ENCODE measurements at places on chromosomes 3 and 15.

DNA sequence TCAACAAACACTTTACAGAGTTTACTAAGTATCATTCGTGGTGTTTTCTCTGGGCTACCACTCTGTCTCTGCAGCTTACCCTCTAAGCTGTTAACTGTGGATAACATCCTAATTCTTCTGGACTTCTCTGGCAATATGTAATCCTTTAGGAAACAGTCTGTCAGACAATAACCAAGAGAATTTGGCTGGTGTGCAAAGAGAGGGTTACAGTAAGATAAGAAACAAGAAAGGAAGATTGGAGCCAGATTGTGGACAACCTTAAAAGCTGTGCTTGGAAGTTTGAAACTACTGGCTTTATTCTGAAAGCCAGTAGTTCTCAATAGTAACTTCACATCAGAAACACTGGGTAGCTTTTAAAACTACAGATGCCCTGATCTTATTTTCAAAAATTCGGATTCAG, 778 bp downstream of the ARL6 start:
- no peak for DNase-seq

DNA sequence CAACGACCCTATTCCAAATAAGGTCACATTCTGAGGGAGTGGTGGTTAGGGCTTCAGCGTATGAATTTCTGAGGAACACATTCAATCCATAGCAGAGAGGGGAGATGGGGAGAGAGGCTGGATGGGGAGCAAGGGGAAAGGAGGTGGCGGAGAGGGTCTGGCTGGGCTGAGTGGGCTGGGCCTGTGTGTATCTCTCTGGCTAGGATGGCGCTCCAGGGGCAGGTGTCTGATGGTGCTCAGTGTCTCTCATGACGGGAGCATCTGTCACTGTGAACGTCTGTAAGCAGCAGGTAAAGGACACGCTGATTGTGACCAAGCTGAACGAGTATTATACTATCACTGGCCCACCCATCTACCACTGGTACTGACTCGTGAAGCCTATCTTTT, 159.6 kb downstream of the XXYLT1 start:
- no peak for DNase-seq

DNA sequence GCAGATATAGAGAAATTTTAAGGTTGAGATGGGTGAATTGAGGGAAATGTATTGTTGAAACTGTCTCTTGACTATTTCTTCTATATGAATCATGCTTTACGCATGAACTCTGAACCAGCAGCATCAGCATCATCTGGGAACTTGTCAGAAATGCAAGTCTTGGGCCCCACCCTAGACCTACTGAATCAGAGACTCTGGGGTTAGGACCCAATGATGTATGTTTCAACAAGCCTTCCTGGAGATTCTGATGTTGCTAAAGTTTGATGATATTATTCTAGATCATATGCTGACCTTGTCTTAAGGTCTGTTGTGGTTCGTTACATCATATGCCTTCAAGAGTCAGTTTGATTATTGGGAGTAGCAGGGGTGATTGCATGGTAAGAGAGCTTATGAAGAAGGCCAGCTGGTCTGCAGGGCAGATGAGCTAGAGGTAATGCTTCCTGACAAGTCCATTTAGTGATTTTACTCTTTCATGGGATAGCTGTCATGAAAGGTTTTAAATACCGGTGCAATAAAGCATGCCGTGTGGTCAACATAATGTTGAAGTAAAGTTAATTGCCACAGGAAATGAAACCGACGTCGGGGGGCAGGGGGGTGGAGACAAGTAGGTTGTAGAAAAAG, 152.4 kb upstream of the MRPL3 start:
- no peak for DNase-seq

GRCh38 chr3:136584728-136585127, 167.4 kb downstream of the STAG1 start:
- peak; percentile 11 for DNase-seq

- no peak for DNase-seq
Observed at GRCh38 chr15:52787123-52787503, 3.0 kb downstream of the ONECUT1 start.

DNA sequence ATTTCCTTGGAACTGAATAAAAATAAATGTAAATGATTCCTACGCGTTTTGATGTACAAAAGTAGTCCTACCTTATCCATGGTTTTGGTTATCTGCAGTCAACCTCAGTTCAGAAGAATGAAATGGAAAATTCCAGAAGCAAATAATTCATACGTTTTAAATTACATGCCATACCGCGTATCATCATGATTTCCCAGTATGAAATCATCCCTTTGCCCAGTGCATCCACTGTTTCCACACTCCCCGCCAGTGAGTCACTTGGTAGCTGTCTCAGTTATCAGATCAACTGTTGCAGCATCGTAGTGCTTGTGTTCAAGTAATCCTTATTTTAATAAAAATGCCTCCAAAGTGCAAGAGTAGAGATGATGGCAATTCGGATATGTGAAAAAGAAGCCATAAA, 9.1 kb upstream of the MFSD1 start:
- DNase-seq, result peak; percentile 94

DNA sequence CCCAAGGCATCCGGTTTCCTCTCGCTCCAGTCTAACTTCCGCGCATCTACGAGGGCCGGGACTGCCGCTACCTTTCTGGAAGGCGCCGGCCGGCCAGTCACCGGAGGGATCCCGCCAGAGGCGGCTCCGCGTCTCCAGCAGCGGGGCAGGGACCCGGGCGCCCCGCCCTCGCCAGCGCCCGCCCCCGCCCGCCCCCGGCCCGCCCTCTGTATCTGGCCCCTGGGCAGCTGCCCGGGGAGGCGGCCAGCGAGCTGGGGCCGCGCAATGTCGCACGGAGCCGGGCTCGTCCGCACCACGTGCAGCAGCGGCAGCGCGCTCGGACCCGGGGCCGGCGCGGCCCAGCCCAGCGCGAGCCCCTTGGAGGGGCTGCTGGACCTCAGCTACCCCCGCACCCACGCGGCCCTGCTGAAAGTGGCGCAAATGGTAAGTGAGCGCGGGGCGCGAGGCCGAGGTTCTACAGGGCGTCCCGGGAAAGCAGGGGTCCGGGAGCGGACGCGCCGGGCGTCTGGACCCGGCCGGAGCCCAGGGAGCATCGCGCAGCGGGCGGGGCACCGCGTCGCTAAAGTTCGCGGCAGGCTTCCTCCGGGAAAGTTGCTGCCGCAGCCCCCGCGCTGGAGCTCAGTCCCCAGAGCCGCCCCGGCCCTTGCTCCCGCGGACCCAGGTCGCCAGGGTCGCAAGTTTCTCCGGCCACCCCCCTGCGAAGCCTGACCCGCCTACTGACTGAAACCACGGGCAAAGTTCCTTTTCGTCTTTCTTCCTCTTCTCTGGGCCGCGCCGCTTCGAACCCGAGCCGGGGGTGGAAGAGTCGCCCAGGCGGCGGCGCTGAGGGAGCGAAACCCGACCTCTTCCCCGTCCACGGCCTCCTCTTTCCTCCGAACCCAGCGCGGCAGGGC, at the start of gene CMTM7:
Gene CMTM7 (plus strand): TSS at position 211 of the 893 bp plus-strand sequence. CDS start 54 bp downstream, at position 265.
- DNase-seq, result peak; percentile 68

DNA sequence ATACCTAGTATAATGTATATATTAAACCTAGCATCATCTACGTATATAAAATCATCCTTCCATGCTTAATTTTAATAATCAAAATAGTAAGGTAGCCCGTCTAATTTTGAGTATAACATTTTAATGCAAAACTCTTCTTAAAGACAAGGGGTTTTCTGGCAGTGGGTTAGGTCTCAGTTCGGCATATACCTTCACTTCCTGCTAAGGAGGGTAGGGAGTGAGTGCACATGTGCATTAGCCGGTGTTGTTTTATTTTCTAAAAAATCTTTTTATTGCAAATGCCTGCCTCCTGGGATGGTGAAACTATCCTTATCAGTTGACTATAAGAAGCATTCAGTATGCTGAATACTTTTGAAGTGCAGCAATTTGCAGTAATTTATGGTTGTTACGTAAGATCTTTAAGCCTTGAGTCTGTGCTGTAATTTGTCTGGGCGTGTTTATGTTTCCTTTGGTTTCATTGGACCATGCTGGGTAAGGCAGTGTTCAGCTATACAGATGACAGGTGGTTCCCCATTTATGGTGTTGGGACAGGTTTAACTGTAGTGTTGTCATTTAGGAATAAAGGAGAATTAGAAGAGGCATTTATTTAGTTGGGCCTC, 11.7 kb downstream of the ARHGEF26 start:
- no peak for DNase-seq

- no peak for DNase-seq
Observed at GRCh38 chr3:35549690-35550089, 89.6 kb upstream of the ARPP21 start.

DNA sequence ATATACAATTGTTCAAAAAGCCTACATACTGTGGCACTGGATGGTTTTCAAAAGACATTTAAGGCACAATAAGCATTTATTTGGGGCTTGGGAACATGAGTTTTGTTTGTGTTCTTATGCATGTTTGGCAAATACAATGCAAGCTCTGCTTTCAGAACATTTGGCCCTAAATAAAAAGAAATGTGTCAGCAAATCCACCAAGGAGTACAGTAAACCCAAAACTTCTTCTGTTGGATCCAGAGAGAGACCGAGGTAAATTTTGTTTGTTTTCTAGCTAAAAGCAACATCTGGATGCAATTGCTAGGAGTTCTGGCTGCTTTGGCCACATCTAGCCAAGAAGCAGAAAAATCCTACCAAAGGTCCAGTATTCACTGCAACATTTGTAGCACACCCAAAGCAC, 168.8 kb downstream of the DCLK3 start:
- DNase-seq, result no peak

GRCh38 chr3:183298701-183299153, 45.7 kb downstream of the B3GNT5 start:
- peak; percentile 89 for DNase-seq

DNA sequence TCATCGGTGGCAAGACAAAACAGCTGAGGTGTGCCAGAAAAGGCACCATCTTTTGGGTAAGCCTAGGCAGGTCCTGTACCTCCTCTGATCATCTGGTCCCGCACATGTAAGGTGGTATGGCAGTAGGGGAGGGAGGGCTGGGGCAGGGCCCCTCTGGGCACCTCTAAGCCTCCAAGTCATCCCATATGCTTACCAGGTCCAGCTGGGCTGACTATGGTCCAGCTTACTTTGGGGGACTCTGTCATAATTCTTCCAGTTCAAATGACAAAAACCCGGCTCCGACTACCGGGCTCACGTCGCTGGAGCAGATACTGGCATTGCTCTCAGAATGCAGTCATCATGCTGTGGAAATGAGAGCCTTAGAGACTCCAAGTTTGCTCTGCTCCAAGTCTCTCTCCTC, 1.9 kb upstream of the RAB6B start:
- no peak for DNase-seq

- DNase-seq, result no peak
Observed at GRCh38 chr15:82572311-82572710, 32.1 kb upstream of the RPS17 start.

- peak; percentile 27 for DNase-seq
Observed at GRCh38 chr3:179660872-179661271, 8.0 kb downstream of the USP13 start.

- DNase-seq, result no peak
Observed at GRCh38 chr15:50906954-50907600, 1.4 kb upstream of the AP4E1 start.

All from fibroblast of skin of back (primary cell).